ENCODE measurements at places on chromosomes 6 and 20.
A peak's percentile ranks its signal among the peaks of the same experiment; 100 is the strongest.

- DNase-seq = no peak
These were observed 146.6 kb upstream of the BMP5 start for GRCh38 chr6:56021943-56022342.

DNA sequence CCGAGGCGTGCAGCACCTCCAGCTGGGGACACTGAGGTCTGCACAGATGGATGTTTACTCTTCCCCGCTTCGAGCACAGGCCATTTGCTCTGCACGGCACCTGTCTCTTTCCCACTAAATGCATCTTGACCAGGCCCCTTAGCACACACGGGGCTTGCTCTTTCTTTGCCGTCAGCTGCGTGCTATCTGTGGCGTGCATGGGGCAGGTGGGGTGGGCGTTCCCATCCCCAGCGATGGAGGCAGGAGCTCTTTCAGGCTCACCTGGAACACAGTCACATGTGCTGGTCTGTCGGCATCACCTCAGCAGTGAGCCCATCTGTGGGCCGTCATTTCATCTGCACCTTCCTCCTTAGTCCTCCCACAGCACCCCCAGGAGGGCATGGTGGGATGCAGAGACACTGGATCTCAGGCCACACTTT is 35.1 kb downstream of the RBM38 start:
- DNase-seq = no peak

- no peak for DNase-seq
These were observed 736.6 kb downstream of the KIF16B start for GRCh38 chr20:15836634-15837033.

GRCh38 chr20:50663095-50663821 is 28.1 kb downstream of the RIPOR3 start:
- no peak for DNase-seq

GRCh38 chr6:44298055-44298803 is 14.9 kb downstream of the AARS2 start:
- no peak for DNase-seq

GRCh38 chr6:65416621-65417020 is 290.4 kb downstream of the EYS start:
- DNase-seq = no peak

GRCh38 chr20:15597306-15597705 is 975.9 kb downstream of the KIF16B start:
- no peak for DNase-seq

GRCh38 chr6:88517737-88518136 is 351.6 kb upstream of the CNR1 start:
- DNase-seq = no peak

DNA sequence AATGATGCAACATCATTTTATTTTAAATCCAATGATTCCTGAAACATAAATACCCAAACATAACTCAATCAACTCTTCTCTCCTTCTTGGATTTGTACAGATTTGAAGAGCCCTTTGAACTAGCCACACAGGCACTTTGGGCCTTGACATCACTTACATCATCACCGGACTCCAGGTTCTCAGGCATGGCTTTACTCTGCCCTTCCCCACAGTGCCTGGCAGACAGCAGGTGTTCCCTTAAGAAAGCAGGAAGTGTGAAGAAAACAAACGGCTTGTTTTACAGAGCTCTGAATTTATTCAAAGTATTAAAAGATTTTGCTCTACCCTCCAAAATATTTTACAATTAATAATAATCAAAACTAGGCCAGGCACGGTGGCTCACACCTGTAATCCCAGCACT is 54.8 kb upstream of the GCM1 start:
- no peak for DNase-seq

- no peak for DNase-seq
These were observed 58.2 kb upstream of the QKI start for GRCh38 chr6:163356324-163356723.

DNA sequence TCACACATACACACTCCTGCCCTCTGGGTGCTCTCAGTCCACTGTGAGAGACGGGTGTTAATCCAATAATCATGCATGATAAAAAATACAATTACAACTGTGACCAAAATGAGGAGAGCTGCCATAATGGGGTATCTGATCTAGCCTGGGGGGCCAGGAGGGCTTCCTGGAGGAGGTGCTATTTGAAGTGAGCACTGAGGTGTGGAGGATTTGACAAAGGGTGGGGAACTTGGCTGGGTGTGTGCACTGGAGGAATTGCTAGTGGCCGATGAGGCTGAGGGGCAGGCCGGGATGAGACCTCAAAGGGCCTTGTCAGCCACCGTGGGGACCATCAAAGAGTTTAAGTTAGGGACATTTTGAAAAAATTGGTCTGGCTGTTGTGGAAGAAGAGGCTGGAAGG is 34.8 kb downstream of the VSTM2L start:
- DNase-seq = no peak

- no peak for DNase-seq
These were observed 13.5 kb downstream of the TMEM170B start for GRCh38 chr6:11551053-11551452.

DNA sequence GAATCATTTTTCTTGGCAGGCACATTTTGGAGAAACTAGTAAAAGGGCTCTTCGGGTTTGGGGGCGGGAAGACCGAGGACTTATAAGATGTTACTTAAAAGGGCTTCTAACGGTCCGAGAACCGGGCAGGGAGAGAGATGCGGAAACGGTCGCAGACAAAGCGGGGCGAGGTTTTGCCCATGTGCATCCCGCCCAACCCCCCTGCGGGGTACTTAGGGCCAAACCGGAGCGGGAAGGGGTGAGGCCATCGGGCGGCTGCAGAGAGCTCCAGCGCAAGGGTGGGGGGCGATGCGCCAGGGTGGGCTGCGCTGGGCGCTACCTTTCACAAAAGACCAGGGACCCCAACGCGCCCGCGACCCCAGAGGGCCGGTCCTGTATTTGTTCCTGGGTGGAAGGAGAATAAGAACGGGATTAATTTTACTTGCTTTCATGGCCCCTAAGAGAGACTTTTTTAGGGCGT is 616 bp downstream of the TUBB start:
- DNase-seq = peak; percentile 79

DNA sequence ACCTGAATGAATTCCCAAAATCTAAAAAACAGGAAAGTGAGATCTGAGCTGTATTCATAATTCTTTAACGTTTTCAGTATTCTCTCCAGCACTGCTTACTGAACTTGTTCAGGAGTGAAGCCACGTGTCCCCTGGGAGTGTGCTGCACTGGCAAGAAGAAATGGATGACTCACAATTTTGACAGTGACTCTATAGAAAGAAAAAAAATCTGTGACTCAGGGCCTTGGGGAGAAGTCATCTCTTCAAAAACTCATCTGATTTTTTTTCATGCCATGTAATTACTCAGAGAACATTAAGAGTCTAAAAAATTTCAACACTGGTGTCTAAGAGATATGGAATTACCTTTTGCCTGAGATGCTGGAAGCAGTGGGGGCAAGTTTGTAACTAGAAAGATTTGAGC is 39.7 kb downstream of the ANKEF1 start:
- no peak for DNase-seq

GRCh38 chr20:35279040-35279439 is 1.1 kb upstream of the MMP24OS start:
- DNase-seq = no peak

GRCh38 chr20:8388141-8388540 is 256.1 kb downstream of the PLCB1 start:
- no peak for DNase-seq

- DNase-seq = no peak
These were observed 34.5 kb downstream of the FGD2 start for GRCh38 chr6:37039958-37040357.
